Activated CD4-positive, alpha-beta T cell treated with anti-CD3 and anti-CD28 coated beads, Interleukin-2, amount 50 U/mL, for 16 hours (primary cell): ENCODE measurements at places on chromosomes 4 and X.
A peak's percentile ranks its signal among the peaks of the same experiment; 100 is the strongest.

- DNase-seq = peak; percentile 61
Measured at GRCh38 chrX:13051529-13052172, 7.2 kb upstream of the FAM9C start.

- no peak for DNase-seq
Measured at GRCh38 chr4:94828882-94829281, 71.1 kb downstream of the BMPR1B start.

DNA sequence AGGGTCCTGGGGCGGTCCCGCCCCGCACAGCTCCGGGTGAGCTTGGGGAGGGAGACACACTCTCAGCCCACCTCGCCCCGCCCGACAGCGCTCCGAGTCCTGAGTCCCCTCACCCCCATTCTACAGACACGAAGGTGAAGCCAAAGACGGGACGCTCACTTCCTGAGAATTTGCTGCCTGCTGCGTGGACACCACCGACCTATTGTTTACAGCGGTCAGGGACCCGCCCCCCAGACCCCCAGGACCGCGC is 796 bp upstream of the ZNF141 start:
- no peak for DNase-seq

DNA sequence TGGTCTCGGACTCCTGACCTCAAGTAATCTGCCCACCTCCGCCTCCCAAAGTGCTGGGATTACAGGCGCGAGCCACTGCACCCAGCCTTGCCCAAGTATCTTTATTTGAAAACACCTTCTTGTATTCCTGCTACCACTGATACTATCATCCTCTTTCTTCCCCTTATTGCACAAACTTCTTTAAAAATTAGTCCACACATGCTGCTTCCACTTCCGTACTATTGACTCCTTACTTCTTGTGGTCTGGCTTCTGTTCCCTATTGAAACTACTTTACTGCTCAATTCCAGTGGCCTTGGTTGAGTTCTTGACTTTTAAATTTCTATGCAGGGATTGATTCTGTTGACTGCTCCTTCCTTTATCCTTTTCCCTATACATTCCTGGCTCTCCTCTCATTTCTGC is 38.8 kb downstream of the MTM1 start:
- DNase-seq = no peak

- DNase-seq = no peak
Measured at GRCh38 chr4:127236889-127237288, 395.9 kb upstream of the INTU start.

DNA sequence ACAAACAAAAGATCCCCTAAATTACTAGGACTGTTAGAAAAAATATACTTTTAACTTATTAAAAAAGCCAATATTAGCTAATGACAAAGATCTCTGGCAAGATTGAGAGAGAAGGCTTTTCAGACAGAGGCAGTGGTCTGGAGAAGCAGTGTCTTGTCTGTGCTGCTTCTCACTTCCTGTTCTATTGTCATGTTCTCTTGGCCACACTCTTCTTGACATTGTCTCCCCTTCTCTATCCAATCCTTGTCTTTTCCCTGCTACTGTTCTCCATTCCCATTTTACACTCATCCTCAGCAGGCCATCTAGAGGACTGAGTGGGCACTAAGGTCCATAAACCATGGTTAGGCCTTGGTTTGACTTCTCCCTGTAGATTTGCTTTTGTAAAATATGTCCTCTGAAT is 14.0 kb upstream of the TAPT1 start:
- DNase-seq = no peak

- DNase-seq = no peak
Measured at GRCh38 chrX:120561634-120562568, 1.1 kb upstream of the CUL4B start.

GRCh38 chr4:95363966-95364365 is 184.8 kb downstream of the UNC5C start:
- DNase-seq = no peak

- no peak for DNase-seq
Measured at GRCh38 chr4:38344929-38345328, 319.1 kb upstream of the KLF3 start.

- DNase-seq = no peak
Measured at GRCh38 chr4:19819737-19820136, 432.0 kb upstream of the SLIT2 start.

DNA sequence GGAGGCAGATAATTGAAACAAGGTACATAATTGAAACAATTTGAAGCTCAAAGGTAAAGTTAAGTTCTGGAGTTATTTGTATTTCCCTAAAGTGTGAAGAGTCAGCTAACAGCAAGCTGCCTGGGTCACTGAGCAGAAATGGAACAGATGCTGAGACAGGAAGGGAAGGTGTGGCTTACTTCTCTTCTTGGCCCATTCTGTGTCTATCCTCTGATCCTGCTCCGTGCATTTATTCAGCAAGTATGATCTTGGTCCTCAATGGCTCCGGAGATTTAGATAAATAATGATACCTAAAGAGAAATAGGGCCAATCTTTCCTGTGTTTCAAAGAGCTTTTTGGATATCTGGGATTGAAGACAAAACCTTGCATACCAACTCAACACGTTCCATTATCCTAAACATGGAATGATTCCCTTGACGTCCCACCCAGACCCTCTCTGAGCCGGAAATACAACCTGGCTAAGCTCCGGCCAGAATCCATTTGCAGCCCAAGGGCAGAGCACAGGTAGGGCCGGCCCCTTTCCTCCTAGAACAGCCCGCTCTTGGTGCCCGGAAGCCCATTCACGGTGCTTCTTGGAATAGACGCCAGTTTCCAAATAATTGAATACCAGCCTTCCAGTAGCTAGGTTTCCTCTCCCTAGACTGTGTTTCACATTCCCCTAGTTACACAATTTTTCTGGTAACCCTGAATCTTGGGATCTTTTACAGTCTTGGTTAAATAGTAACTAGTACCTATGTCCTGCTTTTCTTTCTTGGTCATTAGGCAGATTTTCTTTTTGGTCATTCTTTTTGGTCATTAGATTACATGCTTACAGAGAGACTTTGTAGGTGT is 211.0 kb downstream of the NWD2 start:
- DNase-seq = no peak

- no peak for DNase-seq
Measured at GRCh38 chr4:151908201-151908600, 147.4 kb upstream of the GATB start.

DNA sequence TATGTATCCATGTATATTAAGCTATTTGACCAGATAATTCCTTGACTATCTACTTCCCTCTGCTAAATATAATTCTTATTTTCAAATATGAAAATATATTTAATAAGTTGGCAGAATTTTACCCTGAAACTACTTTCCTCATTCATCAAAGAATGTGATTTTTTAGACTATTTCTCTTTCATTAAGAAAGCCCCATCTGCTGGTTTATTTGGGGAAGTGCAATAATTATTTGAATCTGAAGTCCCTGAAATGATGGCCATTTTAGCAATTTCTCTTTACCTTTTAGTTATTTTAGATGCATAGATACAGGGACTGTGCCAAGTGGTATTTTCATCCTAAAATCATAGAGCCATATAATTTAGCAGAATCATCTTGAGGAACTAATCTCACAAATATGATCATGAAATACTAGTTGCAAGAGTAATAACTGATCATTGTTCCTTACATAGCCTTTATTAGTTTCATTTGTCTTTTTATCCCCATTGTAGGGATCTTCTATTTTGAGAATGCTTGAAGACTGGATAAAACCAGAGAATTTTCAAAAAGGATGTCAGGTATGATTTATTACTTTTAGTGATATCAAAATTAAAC is 39.0 kb downstream of the ENPEP start:
- peak; percentile 28 for DNase-seq

DNA sequence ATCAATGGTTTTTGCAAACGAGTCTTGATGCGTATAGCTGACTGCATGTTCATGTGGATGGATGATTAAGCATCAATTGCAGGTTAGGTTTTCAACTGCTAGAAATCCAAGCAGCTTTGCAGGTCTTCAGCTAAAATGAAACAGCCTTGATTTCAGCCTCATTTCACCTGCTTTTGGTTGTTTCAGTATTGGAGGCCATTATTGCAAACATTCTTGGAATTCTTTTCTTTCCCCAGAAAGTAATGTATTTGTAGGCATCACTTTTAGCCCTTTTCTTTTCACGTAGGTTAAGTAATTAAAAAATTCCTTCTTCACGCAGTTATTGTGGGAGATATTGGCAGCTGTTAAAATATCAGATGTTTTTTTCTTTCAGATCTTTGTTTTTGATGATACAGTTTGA is 8.8 kb downstream of the ZAR1 start:
- DNase-seq = no peak

DNA sequence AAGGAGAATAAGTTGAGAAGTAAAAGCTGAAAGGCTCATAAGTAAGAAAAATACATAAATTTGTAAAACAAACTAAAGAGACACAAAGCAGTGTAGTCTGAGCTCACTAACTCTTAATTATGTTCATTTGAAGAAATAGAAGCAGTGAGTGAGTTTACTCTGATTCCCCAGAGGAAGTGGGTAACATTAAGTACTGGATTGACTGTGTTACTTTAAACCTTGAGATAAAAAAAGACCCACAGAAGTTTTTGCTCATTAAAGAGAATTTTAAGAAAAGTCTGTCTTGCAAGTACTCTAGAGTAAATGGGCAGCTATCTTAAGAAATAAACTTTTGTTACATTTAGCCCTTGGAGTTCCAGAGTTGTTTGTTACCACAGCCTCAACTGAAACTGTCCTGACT is 2466.9 kb downstream of the PCDH7 start:
- DNase-seq = no peak

DNA sequence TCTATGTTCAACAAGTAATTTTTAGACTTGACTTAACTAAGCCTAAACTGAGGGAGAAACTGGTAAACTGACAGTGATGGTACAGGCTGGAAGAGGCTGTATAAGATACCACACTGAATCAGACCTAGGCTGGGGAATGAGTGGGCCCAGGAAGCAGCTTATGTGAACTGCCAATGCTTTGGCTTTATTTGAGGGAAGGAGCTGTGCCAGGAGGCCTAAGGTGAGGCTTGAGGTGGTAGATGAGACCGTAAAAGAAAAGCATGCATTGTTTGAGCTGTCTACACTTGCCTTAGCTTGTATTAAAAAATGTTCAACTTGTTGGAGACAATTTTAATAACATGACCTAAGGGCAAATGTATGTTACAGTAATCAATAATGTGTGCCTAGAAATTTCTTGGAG is 96.2 kb downstream of the RS1 start:
- no peak for DNase-seq

- peak; percentile 74 for DNase-seq
Measured at GRCh38 chrX:12970691-12971202, 4.2 kb upstream of the TMSB4X start.

DNA sequence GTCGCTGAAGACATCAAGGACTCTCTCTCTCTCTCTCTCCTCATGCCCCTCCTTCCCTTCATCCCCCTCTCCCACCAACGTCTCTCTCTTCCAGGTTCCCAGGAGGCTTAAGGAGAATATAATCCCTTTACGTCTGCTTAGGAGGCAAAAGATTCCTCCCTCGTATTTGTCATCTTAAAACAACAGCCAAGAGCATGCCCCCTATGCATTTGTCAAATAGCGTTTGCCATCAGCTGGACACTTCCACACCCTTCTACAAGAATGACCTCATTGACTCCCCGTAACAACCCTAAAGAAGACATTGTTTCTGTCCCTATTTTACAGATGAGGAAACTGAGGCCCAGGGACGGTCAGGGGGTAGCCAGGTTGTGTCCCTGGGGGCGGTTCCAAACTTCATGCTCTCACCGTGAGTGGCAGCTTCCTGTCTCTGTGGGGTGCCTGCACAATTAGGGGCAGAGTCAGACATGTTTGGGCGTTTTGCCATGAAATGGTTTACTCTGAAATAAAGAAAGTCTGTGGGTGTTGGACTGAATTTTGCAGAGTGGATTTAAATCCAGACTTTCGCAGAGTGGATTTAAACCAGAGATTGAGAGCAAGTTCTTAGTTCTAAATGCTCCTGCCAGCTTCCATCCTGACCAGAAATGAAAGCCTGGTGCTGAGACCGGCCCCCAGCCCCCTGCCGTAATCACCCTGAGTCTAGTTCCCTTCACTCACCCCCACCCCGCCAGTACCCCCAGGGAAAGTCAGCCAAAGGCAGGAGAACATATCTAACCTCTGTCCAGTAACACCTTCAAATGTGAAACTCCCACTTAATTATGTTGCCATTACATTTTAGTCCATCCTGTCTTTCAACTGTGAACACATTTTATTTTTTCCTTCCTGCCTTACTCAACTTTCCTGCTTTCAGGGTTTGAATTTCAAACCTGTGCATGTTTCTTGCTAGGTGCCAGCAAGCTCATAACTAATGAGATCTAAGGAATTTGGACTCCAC is 44.3 kb upstream of the TBL1X start:
- DNase-seq = no peak

DNA sequence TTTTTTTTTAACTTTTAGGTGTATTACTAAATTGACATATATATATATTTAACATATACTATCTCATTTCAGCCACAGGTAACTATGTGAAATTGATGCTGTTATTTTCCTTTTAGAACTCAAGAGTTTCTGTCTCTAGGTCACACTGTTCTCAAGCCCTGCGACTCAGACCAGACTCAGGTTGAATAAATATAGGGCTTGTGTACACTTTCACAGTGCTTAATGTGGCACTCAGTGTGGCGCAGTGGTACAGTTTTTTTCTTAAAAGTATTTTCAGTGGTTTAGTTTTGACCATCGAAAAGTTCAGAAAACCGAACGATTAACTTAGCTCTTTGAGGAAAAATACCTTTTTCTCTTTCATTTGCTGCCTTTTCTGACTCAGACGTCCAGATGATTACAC is 24.7 kb downstream of the PACRGL start:
- DNase-seq = no peak

GRCh38 chrX:132433001-132433400 is 55.8 kb downstream of the MBNL3 start:
- DNase-seq = no peak

- DNase-seq = no peak
Measured at GRCh38 chr4:23697001-23697528, 192.8 kb downstream of the PPARGC1A start.
